ENCODE measurements at places on chromosomes 2 and 18.

- DNase-seq, result no peak
These were observed 1248.9 kb upstream of the CHAC2 start for GRCh38 chr2:52518678-52519077.

DNA sequence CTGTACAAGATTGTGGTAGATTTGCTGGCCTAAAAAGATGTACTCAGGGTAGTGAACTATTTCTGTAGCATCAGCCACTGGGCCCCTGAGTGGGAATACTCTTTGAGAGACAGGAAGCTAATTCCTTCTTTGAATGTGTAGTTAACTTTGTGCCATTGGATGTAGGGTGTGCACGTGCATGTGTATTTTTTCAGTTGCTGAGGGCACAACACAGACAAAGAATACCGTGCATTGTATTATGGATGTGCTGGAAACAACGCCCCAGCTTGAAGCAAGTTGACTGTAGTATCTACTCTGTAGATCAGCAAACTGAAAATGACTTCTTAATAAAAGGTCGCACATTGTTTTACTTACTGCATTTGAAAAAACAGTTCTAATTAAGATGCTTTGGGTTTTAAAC lies 14.1 kb downstream of the CRIM1 start:
- no peak for DNase-seq

GRCh38 chr2:105935063-105935462 lies 190.4 kb downstream of the NCK2 start:
- DNase-seq, result no peak

- no peak for DNase-seq
These were observed 85.1 kb downstream of the LAMA1 start for GRCh38 chr18:7032537-7032936.

GRCh38 chr2:39629646-39630045 lies 36.1 kb upstream of the TMEM178A start:
- DNase-seq, result no peak
